ENCODE measurements at places on chromosomes 1 and 21.
A peak's percentile ranks its signal among the peaks of the same experiment; 100 is the strongest.

DNA sequence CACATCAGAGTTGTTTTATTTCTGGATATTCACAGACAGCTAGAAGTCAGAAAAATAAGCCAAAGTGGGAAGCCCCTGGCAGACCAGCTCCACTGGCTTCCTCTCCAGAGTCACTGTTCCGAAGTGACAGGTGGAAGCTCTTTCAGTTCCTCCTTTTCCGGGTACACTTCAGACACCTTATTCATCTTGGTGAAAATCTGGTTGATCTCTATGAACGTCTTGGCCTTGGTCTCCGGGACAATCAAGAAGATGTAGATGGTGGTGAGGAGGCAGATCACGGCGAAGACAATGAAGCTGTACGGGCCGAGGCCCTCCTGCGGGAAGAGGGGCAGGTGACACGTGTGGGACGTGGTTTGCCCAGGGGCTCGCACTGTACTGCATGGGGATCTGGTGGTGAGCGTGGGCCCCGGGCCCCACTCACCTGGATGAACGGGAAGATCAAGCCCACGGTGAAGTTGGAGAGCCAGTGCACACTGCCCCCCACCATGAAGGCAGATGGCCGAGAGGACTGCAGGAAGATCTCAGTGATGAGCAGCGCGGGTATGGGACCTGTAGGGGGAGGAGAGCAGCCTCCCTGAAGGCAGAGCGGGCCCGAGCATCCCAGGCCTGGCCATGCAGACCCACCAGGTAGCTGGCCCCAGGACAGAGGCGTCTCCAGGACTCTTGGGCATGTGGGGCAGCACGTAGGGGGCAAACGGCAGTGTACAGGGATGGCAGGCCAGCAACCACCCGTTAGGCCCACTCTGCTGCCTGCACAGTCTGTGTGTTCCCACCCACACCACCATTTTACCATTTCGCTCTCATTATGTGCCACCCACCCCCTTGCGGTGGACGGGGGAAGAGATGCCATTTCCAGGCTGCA, 11.5 kb upstream of the SLC2A7 start:
- no peak for DNase-seq

DNA sequence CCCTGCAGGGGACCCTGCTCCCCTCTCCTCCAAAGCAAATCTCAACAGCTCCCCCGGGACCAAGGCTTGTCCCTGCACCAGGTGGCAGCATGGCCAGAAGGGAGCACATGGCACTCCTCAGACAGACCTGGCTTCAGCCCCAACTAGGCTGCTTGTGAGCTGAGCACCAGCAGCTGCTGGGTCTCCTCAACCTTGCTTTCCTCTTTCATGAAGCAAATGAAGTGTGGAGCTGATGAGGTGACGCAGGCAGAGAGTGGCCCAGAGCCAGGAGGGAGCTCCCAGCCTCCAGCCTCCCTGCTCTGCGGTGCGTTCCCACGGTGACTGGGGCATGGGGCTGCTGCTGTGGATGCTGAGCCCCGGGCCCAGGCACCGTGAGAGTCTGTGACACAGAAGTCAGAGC, 34.0 kb downstream of the MEGF6 start:
- no peak for DNase-seq

DNA sequence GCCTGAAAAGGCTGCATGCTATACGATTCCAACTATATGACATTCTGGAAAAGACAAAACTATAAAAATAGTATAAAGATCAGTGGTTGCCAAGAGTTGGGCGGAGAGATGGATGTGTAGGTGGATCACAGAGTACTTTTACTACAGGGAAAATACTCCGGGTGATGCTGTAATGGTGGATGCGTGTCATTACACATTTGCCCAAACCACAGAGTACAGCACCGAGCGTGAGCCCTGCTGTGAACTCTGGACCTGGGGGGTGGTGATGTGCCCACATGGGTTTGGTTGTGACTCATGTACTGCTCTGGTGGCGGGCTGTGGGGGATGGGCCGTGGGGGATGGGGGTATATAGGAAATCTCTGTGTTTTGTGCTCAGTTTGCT, 162.7 kb upstream of the COL6A1 start:
- peak; percentile 49 for DNase-seq

DNA sequence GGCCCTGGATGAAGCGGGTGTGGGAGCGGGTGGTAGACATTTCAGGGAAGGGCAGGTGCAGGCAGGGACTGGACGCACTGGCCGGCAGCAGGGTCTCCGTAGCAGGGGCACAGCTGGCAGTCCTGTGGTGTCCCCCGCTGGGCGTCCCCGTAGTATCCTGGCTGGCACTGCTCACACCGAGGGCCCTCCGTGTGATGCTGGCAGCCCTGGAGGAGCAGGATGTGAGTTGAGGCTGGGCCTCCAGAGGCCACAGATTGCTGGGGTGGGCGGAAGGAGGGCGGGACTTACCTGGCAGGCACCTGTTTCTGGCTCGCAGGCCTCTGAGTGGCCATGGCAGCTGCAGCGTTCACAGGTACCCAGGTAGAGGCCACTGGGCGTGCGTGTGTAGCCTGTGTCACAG, 62.3 kb downstream of the LDLRAD2 start:
- DNase-seq: no peak

DNA sequence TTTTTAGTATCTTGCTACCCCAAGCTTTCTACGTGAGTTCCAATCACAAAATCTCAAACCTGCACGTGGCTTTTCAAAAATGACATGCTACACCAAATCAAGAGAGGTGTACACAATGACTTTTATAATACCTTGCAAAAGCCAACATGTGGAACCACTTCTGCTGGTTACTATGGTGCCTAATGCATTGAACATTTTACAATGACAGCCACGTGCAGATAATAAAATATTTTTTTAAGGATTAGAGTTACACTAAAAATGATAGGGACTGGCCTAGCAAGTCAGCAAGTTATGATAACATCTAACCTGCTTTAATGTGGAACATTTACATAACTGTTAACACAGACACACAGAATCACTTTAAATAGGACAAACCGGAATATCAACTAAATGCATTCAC, 30.2 kb downstream of the EYA3 start:
- DNase-seq: no peak

- no peak for DNase-seq
Measured at GRCh38 chr21:38965910-38966504, 160.3 kb downstream of the ETS2 start.

GRCh38 chr1:222167111-222167510, 380.8 kb downstream of the HHIPL2 start:
- peak; percentile 20 for DNase-seq

- no peak for DNase-seq
Measured at GRCh38 chr1:197307551-197307950, 39.5 kb downstream of the CRB1 start.

DNA sequence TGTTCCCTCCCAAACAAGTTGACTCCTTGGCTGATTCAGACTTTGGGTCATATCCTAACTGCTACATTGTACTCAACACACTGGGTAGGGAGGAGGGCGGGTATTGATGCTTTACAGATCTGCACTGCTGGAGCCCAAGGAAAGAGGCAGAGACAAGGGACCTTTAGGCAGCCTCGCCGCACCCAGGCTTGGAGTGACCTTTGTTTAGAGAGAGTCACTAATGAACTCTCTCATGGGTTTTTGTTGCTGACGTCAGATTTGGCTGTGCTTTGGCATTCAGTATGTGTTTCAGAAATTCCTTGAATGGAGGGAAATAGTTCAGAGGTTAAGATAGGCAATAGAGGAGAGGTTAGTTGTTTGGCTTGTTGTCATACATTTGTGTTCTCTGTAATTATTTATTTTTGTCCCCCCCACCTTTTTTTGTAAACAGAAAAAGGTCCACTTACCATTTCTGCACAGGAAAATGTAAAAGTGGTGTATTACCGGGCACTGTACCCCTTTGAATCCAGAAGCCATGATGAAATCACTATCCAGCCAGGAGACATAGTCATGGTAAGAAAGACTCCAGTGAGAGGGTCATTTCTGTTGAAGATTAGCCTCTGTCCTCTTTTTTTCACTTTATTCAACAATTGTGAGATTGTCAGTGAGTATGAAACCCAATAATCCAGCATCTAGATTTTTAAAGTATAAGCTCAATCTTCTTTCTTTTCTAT, 116.1 kb downstream of the ATP5PO start:
- peak; percentile 5 for DNase-seq

- no peak for DNase-seq
Measured at GRCh38 chr1:227378181-227378580, 59.9 kb upstream of the CDC42BPA start.

GRCh38 chr1:108704496-108704895, 8.2 kb upstream of the FNDC7 start:
- peak; percentile 57 for DNase-seq

- DNase-seq: no peak
Measured at GRCh38 chr1:228214921-228215662, 7.2 kb downstream of the OBSCN start.

GRCh38 chr1:205698921-205699320, 18.6 kb upstream of the SLC45A3 start:
- no peak for DNase-seq

DNA sequence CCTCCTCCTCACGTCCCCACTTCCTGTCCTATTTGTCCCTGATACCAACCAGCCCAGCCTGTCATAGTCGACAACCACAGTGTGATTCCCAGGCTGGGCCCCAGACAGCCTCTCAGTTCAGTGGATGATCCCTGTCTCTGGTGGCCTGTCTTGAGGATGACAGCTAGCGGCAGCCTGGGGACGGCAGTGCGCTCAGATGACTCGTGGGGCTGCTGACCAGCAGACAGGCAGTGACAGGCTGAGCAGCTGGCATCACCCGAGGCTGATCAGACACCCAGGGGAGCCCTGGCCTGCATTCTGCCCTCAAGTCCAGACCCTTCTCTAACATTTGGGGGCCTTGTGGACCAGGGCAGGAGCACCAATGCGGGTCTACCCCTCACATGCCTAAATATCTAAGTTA, 21.0 kb downstream of the NKAIN1 start:
- no peak for DNase-seq

DNA sequence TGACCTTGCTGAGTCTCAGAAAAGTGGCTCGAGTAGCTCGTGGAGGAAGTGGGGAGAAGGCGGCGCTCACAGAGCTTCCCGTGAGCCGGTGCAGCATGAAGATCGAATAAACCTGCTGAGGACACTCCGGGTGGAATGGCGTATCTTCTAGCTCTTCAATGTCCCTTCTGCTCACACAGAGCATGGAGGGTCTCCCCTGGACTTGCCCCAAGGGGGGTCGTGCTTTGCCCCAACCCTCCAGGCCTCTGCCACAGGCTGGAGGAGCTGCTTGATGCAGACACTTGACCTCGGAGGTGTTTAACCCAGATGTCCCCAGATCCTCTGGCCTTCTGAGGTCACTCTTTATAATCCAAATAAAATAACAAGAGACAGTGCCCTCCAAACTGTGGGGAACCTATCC, 2.2 kb upstream of the KRTAP10-12 start:
- no peak for DNase-seq

DNA sequence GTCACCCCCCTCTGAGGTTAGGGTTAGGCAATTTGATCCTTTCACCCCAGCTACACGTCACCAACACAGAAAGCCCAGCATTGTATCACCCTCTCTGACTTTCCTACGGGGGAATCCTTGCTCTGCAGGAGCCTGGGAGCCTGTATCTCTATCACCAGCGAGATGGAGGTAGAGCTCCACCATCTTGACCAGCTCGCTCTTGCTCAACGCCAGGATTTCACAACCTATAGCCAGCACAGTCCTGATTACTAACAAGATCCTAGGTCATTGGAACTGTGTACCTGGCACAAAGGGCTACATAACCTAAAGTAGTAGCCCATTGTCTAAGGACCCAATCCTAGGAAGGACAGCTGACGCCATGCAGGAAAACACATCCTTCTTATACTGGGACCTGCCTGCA, 66.1 kb downstream of the DMRTA2 start:
- DNase-seq: no peak

DNA sequence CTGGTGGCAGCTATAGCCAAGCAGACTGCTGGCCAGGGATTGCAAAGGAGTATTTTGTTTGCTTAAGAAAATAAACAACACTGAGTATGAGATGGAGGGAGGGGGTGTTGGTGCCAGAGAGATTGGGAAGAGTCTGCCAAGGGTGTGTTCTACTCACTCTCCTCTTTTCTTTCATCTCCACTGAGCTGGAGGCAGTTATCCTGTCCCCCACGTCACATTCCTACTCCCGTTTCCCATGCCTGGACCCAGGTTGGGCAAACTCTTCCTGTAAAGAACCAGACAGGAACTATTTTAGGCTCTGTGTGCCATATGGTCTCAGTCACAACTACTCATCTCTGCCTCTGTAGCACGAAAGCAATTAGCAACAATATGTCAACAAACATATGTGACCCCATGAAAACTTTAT, 1.4 kb upstream of the IL24 start:
- no peak for DNase-seq

- no peak for DNase-seq
Measured at GRCh38 chr21:42302794-42303193, 12.4 kb downstream of the TFF3 start.

GRCh38 chr1:51000651-51001050, 30.6 kb downstream of the CDKN2C start:
- DNase-seq: no peak

GRCh38 chr1:24691051-24691450, 47.9 kb downstream of the SRRM1 start:
- no peak for DNase-seq

- DNase-seq: no peak
Measured at GRCh38 chr1:26694638-26695355, 1.0 kb upstream of the ARID1A start.

DNA sequence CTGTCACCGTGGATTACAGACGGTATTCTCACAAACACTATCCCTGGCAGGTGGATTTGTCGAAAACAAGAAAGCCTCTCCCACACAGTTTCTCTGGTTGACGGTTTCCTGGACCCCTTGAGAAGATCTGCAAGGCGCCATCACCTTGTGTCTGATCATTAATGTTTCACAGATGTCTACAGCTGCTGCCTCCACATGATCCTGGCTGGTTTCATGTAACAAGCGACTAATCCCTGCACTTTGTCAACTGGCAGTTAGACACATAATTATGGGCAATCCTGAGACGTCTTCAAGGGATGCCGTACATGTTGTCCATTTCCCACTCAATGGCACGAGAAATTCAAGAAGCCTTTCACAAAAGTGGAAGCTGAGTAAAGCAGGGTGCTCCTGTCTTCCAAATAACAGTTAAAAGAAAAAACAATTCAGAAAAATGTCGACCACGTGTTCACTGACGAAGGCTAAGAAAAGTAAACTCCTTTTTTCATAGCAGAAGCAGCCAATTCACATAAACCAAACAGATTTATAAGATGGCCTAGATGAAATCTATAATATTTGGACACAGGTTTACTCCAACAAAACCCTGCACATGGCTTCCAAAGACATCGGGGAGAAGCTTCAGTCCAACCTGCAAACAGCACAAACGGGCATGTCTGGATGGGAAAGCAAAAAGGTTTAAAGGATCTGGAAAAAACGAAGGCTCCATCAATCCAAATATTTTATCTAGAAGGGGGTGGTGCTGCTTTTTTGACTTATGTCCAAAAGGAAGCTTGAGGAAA, 52.2 kb downstream of the CAPZB start:
- no peak for DNase-seq

GRCh38 chr1:60891765-60892164, 190.6 kb upstream of the NFIA start:
- no peak for DNase-seq

DNA sequence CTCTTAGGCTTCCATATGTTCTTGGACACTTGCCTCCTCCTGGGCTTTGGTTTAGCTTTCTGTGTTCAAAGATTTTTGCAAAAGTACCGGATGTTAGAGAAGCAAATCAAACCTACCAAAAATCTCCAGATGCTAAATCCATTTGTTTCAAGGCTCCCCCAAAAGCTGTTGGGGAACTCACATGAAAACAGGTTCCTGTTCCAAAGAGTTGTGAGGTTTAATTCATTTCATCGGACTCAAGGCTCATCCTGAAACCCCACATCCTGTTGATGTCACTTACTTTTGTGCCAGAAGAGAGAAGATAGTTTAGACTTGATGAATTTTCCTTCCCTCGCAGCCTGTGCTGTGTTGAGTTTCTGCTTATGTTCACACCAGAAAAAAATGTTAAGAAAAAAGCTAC, 41.7 kb upstream of the RXRG start:
- DNase-seq: no peak

GRCh38 chr1:116472431-116472961, 98.3 kb downstream of the CD58 start:
- DNase-seq: no peak
